ENCODE measurements at places on chromosomes 1 and 21.

DNA sequence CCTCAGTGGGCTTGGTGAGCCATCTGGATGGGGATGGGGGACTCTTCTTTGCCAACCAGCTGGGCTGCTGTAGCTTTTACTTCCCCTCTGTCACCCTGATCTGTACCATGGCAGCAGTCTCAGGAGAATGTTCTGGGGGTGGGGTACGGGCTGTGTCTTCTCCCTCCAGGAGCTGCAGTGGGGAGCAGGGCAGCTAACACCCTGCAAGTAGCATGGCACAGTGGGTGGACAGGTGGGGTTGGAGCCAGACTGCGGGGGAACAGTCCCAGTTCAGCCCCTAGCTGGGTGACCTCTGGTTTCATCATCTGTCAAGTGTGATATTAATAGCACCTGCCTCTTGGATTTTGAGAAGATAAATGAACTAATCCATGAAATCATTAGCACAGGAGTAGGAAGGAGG is 3.1 kb downstream of the NFASC start:
- DNase-seq = no peak

- no peak for DNase-seq
Measured at GRCh38 chr1:91835087-91835521, 50.8 kb downstream of the TGFBR3 start.

DNA sequence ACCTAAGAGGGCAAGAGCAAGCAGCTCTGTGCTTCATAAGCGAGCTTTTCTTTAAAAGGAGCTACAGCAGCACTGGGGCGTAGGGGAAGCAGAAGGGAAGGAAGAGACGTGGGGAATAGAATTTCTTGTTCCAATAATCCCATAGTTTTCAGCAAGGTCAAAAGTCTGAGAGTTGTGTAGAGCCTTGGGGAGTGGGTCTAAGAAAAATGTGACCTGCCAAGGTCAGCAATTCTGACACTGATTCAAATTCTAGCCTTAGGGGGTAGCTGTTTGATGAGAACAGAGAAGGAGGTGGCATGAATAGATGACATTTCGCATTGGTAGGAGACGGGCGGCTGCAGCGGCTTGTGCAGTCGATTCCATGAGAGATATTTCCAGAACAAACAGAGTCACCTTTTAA is 22.4 kb downstream of the PRRX1 start:
- no peak for DNase-seq

GRCh38 chr1:3641046-3641760 is 8.7 kb downstream of the WRAP73 start:
- DNase-seq = no peak

DNA sequence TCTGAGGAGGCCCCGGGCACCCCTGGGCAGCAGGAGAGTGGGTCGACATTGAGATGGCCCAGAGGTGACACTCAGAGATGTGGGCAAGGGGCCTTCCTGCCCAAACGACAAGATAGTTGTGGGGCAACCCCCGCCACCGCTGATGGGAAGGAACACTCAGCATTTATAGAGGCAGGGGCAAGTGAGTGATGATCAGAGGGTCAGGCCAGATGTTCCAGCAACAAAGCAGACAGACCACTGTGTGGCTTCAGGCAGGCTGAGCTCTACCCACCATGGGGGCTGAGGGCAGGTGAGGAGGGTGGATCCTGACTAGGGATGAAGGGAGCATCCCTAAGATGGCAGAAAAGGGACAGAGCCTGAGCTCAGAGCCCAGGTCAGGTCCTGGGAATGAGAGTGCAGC is 362.7 kb downstream of the PTPRU start:
- DNase-seq = no peak

- DNase-seq = no peak
Measured at GRCh38 chr21:40841524-40842196, 5.3 kb downstream of the DSCAM start.

- no peak for DNase-seq
Measured at GRCh38 chr1:97980530-97980929, 59.7 kb upstream of the DPYD start.

DNA sequence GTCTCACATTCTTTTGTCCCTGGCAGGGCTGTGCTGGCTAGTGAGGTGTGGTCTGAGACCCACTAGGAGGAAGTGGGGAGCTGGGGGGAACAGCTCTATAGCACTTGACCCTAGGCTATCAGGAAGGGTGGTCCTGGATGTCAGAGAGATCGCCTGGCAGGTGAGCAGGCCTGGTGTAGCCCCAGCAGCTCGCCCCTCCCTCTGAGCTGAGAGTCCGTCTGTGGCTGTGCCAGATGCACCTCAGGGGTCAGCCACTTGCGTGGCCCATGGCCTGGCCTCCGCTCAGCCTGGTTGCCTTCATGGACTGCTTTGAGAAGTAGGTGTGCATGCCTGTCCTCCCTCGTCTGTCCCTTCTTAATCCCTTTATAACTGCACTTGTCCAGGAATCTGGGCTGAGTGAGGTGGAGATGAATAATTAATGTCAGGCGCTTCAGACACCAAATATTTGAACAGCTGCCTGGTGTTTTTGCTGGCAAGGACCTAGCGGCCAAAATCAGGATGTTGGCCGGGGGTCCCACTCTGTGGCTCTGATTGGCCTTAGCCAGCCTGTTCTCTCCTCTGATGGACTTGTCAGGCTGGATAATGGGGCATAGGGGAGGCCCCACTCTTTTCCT is 30.5 kb downstream of the TMEM53 start:
- no peak for DNase-seq

GRCh38 chr1:195336812-195337211 is 1271.4 kb downstream of the KCNT2 start:
- DNase-seq = no peak

DNA sequence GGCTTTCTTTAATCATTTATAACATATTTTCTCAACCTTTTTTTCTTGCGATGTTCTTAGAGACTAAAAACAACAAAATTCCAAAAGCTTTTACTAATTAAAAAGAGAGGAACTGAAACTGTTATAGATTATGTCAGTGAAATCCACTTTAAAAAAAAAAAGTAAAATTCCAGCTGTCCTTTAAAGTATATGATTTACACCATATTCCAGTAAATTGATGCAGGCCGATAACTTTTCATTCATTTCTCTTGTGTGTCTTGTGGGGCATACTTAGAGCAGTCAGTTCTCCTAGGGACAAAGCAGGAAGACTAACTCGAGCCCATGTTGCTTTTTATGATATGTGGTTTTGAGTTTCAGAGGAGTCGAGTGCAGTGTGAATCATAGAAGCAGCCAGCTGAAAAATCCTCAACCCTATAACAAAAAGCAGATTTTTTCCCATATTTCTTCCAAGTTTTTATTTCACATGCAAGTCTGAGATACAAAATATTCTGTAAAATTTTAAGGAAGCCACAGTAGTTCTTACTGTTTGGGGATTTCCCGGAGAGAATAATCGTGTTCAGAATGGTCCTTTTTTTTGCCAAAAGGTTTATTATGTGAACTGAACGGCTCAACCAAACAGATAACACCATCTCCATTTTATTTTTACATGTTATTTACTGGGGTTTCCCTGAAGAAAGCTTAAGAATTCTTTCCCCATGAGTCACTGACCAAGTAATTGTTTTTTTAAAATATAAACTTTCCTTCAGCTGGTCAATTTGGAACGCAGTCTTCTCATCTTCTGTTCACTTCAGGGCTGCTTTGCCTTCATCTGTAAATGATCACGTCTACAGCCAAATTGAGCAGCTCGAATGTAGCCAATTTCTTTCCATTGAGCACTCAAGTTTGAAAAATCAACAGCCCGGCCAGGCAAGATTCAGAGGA is 77.0 kb upstream of the C1orf105 start:
- no peak for DNase-seq

DNA sequence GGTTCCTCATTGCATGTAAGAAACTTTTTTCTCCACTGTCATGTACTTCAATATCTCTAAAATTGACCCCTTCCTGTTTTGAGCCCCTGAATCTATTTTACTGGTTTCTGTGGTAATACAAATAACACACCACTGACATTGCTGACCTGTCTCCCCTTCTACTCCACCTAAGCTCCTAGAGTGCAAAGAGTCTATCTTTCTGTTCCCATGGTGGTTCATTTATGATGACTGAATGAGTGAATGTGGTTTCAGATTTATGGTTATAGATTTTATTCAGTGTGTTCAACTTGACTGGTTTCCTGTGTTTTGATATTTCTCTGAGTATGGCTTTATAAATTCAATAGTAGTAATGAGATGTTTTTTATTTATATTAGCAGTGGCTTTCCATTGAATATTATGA is 127.7 kb downstream of the MAGI3 start:
- DNase-seq = no peak

DNA sequence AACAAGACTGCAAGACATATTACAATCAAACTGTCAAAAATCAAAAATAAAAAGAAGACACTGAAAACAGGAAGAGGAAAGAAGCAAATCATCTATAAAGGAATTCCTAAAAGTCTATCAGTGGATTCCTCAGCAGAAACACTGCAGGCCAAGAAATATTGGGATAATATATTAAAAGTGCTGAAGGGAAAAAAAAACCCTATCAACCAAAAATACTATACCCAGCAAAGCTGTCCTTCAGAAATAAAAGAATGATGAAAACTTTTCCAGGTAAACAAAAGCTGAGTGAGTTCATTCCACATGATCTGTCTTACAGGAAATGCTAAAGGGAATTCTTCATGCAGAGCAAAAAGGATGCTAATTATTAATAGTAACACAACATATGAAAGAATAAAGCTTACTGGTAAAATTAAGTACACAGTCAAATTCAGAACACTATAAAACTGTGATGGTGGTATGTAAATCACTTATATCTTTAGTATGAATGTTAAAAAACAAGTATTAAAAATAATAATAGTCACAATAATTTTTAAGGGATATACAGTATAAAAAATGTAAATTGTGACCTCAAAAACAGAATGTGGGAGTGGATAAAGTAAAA is 12.9 kb upstream of the ACP6 start:
- no peak for DNase-seq

DNA sequence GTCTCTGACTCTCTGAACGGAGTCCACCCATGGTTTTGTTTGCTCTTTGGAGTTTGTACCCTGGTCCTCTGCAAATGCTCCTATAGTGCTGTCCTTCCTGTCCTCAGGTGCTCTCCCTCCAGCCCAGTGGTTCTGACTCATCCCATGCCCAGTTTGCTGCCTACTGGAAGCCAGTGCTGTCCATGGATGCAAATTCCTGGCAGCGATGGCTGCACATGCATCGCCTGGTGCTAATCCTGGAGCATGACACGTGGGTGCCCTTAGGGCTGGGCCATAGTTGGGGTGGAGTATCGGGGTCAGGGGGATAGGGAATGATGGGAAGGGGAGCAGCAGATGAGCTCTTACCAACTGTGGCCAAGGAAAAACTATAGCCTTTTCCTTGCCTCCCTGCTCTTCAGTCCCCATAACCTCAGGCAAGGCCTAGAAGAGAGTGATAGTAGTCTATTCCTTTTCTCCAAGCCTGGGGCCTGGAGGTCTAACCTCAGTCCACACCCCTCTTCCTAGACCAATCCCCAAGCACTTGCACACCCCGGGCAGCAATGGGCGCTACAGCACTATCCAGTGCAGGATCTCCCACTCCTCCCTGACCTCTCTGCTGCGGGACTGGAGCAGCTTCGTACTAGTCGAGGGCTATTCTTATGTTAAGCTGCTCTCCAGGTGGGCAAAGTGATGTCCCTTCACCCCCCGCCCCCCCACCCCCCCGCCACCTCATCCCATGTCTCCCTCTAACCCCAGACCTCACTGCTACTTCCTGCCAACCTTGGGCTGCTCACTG is 31.6 kb downstream of the HYI start:
- DNase-seq = no peak

- no peak for DNase-seq
Measured at GRCh38 chr1:16184557-16185303, 27.7 kb downstream of the ARHGEF19 start.

- no peak for DNase-seq
Measured at GRCh38 chr1:31032266-31032665, 33.3 kb downstream of the PUM1 start.

DNA sequence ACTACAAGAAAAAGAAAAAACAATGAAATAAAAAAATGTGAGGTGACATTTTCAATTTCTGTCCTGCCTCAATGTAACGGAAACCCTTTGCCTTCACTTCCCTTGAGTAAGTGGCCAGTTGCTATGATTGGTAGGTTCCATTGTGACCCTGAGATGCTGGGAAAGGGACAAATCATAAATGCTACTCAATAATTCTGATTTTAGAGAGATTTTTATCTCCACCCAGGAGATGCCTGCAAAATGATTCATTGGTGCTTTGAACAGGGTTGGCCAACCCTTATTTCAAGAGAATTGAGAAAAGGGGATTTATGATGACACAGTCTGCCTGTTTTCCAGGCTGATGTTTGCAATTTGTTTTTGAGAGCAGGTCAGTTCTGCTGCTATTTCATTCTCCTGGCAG is 22.5 kb downstream of the XCL1 start:
- no peak for DNase-seq

- DNase-seq = no peak
Measured at GRCh38 chr1:229572286-229572685, 13.8 kb upstream of the ABCB10 start.

GRCh38 chr1:6414443-6414844 is 5.3 kb downstream of the HES2 start:
- DNase-seq = no peak

DNA sequence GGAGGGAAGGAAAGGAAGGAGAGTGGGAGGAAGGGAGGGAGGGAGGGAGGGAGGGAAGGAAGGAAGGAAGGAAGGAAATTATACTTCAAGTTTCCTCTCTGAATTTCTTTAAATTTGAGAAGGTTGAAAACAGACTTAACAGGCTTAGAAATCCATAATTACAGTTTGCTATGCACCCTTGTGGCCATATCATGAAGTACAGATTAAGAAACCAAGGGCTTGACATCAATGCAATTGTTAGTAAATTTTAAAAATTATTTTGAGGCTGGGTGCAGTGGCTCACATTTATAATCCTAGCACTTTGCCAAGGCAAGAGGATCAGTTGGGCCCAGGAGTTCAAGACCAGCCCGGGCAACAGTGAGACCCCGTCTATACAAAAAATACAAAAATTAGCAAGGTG is 14.4 kb downstream of the ANP32E start:
- no peak for DNase-seq

DNA sequence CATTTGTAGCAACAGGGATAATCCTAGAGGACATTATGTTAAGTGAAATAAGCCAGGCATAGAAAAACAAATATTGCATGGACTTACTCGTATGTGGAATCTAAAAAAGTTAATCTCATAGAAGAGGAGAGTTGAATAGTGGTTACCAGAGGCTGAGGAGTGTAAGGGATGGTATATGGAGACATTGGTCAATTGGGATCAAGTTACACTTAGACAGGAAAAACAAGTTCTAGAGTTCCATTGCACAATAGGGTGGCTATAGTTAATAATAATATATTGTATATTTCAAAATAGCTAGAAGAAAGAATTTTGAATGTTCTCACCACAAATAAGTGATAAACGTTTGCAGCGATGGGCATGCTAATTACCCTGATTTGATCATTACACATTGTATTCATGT is 354.6 kb downstream of the SEC16B start:
- no peak for DNase-seq

- no peak for DNase-seq
Measured at GRCh38 chr1:64651841-64652240, 93.0 kb upstream of the RAVER2 start.
